ENCODE measurements at places on chromosomes 1 and 21. TPM values are rescaled to one million over a fixed set of nuclear protein-coding genes. Genes with fewer than 3 reads are reported as not detected.

The CR1L gene
- not detected for total RNA-seq

The ECE1 gene
- 79.5 TPM for total RNA-seq

The KRTAP13-2 gene
- not detected for total RNA-seq

The FGR gene
- not detected for total RNA-seq

The CCDC27 gene
- total RNA-seq: not detected

The KCNH1 gene
- total RNA-seq: 0.15 TPM

The CYP4B1 gene
- total RNA-seq: not detected

The ASCL5 gene
- 0.15 TPM for total RNA-seq

The SPATA21 gene
- total RNA-seq: not detected

The MTFR1L gene
- 27.2 TPM for total RNA-seq

The S100A9 gene
- 2.3 TPM for total RNA-seq

The SPATA46 gene
- not detected for total RNA-seq

The GCSAML gene
- total RNA-seq: not detected

The RAVER2 gene
- 11.8 TPM for total RNA-seq

The FDPS gene
- total RNA-seq: 142 TPM

The LRRC38 gene
- total RNA-seq: not detected

The RHBDL2 gene
- not detected for total RNA-seq

The KCNE2 gene
- not detected for total RNA-seq

The NRDC gene
- 118 TPM for total RNA-seq

The NT5C1A gene
- total RNA-seq: not detected

The NIBAN1 gene
- 154 TPM for total RNA-seq

The C1orf116 gene
- total RNA-seq: not detected

The VCAM1 gene
- not detected for total RNA-seq

The OR2L3 gene
- total RNA-seq: not detected

The BEST4 gene
- not detected for total RNA-seq

The EFNA1 gene
- total RNA-seq: 18.1 TPM

The TLCD4 gene
- total RNA-seq: 10.5 TPM

The CD53 gene
- total RNA-seq: not detected

The NBPF4 gene
- total RNA-seq: not detected

All from NCI-H460 (cell line).